ENCODE measurements at places on chromosomes 2 and 18. TPM values are rescaled to one million over a fixed set of nuclear protein-coding genes. Genes with fewer than 3 reads are reported as not detected.

GRCh38 chr18:50306944-50307343 lies 19.5 kb upstream of the CXXC1 start:
- no peak for DNase-seq

- DNase-seq, result no peak
Measured at GRCh38 chr2:15818318-15818753, 122.0 kb upstream of the MYCN start.

- no peak for DNase-seq
Measured at GRCh38 chr18:65788373-65788772, 37.6 kb downstream of the CDH7 start.

The GKN2 gene
- total RNA-seq, result not detected

The KHK gene
- 418 TPM for total RNA-seq

The ACAA2 gene
- total RNA-seq, result 97.4 TPM

GRCh38 chr2:38654528-38655381 lies 11.2 kb upstream of the GALM start:
- no peak for DNase-seq

The GREB1L gene
- 2.7 TPM for total RNA-seq

GRCh38 chr18:35387152-35387571 lies 10.0 kb upstream of the ZNF396 start:
- no peak for DNase-seq

GRCh38 chr2:43905871-43906270 lies 67.1 kb downstream of the ABCG8 start:
- DNase-seq, result no peak

- no peak for DNase-seq
Measured at GRCh38 chr18:31269566-31269965, 48.4 kb upstream of the DSG1 start.

GRCh38 chr18:25284281-25284680 lies 67.7 kb downstream of the ZNF521 start:
- no peak for DNase-seq

The RGPD4 gene
- total RNA-seq, result not detected

The VAMP5 gene
- 18.2 TPM for total RNA-seq

GRCh38 chr18:22465859-22466457 lies 48.2 kb upstream of the CTAGE1 start:
- no peak for DNase-seq

The IL37 gene
- not detected for total RNA-seq

The ASAP2 gene
- 30.6 TPM for total RNA-seq

GRCh38 chr2:51213826-51214225 lies 181.9 kb upstream of the NRXN1 start:
- no peak for DNase-seq
